Liver (tissue), 10 donors: ENCODE measurements at places on chromosomes 7 and 10. TPM values are rescaled to one million over a fixed set of nuclear protein-coding genes. Genes with fewer than 3 reads are reported as not detected.

GRCh38 chr7:36264123-36264801 lies 111.2 kb downstream of the EEPD1 start:
- no peak for DNase-seq

DNA sequence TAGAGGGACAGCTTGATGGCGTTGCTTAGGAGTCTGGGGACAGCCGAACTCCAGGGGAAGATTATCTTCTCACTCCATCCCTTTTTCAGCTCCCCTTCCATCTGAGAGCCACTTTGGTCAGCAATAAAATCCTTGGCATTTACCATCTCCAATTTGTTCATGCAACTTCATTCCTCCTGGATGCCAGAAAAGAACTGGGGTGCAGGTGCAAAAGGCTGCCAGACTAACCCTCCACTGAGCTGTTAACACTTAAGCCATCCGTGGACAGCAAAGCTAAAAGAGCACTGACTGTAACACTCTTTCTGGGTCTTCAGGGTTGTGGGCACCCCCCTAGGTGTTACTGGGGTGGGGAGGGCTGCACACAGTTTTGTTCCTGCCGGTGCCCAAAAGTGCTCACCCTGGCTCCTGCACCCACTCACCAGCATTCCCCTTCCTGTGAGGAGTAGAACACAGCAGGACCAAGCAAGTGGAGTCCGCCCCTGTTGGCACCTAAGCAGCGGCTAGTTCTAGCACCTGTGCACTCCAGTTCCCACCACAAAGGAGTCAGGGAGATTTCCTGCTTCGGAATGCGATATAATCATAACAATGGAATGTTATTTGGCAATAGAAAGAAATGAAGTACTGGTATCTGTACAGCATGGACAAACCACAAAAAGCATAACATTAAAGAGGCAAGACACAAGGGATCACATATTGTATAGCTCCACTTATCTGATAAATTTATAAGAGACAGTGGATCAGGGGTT lies 95.1 kb downstream of the NPY start:
- DNase-seq, result no peak

GRCh38 chr7:93921186-93921585 lies 349 bp upstream of the GNG11 start:
- no peak for DNase-seq

DNA sequence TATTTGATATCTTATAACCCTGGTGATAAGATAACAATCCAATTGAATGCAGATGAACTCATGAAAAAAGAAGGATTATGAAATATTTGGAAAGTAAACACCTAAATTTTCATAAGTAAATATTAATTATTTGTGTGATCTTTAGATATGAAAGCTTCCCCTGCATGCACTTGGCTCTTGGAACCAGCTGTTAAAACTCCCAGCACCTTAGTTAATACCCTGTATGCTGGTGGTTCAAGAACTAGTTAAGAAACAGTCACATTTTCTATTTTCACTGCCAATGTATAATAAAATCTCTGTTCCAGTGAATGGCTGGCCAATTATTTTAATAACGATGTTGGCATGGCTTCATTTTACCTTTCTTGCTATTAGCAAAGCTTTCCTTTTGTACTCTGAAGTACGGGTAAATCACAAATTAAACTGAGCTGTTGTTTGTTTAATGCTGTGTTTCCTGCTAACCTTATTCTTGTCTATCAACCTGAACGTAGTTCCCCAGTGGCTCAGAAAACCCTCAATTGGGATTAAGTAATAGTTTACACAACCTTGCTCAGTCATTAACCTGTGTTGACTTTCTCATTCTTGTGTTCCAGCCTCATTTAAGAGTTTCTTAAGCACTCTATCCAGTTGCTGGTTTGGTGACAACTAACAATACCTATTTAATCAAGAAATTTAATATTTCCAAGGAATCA lies 38.9 kb downstream of the MET start:
- no peak for DNase-seq

- DNase-seq, result no peak
Observed at GRCh38 chr7:155252444-155252887, 45.2 kb upstream of the INSIG1 start.

OR2A1 gene
- 0.08 TPM for polyA plus RNA-seq
